ENCODE measurements at places on chromosomes 4 and X. TPM values are rescaled to one million over a fixed set of nuclear protein-coding genes. Genes with fewer than 3 reads are reported as not detected.

Gene HSPA4L
- total RNA-seq: 2.4 TPM

Gene CSN1S1
- not detected for total RNA-seq

Gene HTR2C
- not detected for total RNA-seq

Gene ODAPH
- total RNA-seq: not detected

Gene AADAT
- total RNA-seq: 0.32 TPM

Gene CT45A5
- not detected for total RNA-seq

Gene JAKMIP1
- total RNA-seq: not detected

Gene HGFAC
- 0.19 TPM for total RNA-seq

Gene SLITRK2
- not detected for total RNA-seq

Gene ATP1B4
- not detected for total RNA-seq

Gene MED12
- 100 TPM for total RNA-seq

Gene PF4V1
- 0.25 TPM for total RNA-seq

Gene BMPR1B
- total RNA-seq: 0.19 TPM

Gene GPRASP1
- total RNA-seq: 0.65 TPM

Gene PRICKLE3
- total RNA-seq: 9.7 TPM

Gene ARHGAP36
- not detected for total RNA-seq

Gene SASH3
- not detected for total RNA-seq

Gene TEX13B
- not detected for total RNA-seq

Gene DMP1
- total RNA-seq: not detected

Gene ZDHHC15
- under 0.01 TPM for total RNA-seq

Gene RPS6KA6
- total RNA-seq: 0.94 TPM

Gene PFKFB1
- total RNA-seq: not detected

Gene HAUS7
- 15.9 TPM for total RNA-seq

Gene TRIM75
- not detected for total RNA-seq

Gene ARR3
- not detected for total RNA-seq

Gene LRIT3
- 0.06 TPM for total RNA-seq

Gene TKTL1
- total RNA-seq: 0.31 TPM

Gene RTL3
- total RNA-seq: under 0.01 TPM

Gene TBC1D25
- 4.5 TPM for total RNA-seq

Gene CFI
- 66.7 TPM for total RNA-seq

Gene THAP9
- total RNA-seq: 7.6 TPM

Gene GAGE12H
- not detected for total RNA-seq

Gene TEC
- 1.8 TPM for total RNA-seq

Gene SPANXB1
- not detected for total RNA-seq

Gene GLOD5
- total RNA-seq: not detected

Gene PLXNB3
- 2.9 TPM for total RNA-seq

Gene FAM47E
- total RNA-seq: 0.38 TPM

Gene CT45A10
- total RNA-seq: not detected

Gene GPR119
- total RNA-seq: not detected

Gene DCAF8L2
- total RNA-seq: not detected

Gene CASP3
- total RNA-seq: 40.4 TPM

Gene SATL1
- not detected for total RNA-seq

Gene FRG2
- total RNA-seq: under 0.01 TPM

Gene CSAG1
- total RNA-seq: not detected

Gene RAB39B
- total RNA-seq: under 0.01 TPM

All from bladder microvascular endothelial cell (primary cell).